Trophoblast cell (in vitro differentiated cells and primary cell): ENCODE measurements at places on chromosomes 3 and 15.

DNA sequence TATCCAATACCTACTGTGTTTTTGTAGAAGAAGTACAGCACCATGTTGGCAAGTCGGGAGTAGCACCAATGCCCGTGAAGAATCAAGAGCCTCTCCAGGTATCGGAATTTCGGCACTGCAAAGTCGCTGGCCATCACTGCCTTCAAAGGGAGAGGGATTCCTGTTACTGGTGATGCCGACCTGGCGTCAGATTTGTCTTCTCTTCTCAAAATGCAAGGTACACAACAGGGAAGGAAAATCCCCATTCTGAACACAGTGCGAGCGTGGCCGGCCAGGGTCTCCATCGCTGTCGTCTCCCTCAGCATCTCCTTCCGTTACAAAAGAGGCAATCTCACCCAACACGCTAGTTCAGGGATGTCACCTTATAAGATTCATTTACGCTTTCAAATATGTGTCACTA is 175.4 kb downstream of the ATP10A start:
- DNase-seq = no peak

- DNase-seq = peak; percentile 11
Observed at GRCh38 chr3:19931180-19931692, 2.8 kb downstream of the EFHB start.

GRCh38 chr3:107260207-107260606 is 117.0 kb upstream of the CCDC54 start:
- DNase-seq = no peak

DNA sequence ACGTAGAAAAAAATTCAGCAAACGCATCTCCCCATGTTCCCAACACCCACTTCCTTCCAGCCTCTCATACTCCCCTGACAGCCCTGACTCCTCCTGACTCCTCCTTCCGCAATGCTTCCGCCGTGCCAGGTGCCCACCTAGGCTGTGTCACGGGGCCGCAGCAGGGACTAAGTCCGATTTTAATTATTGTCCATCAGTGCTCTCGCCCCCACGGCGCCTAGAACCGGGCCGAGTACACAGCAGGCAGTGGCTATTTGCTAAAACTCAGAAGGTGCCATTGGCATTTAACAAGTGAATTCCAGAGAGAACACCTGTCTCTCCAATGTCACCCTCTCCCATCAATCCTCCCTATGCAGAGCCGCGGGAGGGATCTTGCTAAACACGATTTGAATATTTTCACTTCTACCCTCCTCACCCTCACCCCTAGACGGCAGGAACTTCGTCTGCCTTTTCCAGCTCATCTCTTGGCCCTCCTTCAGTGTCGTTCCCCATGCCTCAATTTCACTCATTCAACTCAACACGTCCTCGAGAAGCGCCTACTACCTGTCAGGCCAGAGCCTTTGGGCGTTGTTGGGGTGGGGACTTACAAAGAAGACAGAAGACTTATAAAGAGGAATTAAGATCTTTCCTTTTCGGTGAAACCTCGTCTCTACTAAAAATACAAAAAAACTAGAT is 11.5 kb upstream of the SHF start:
- peak; percentile 27 for DNase-seq
